CD4-positive, alpha-beta T cell treated with Interleukin-21 for 1 hour (primary cell): ENCODE measurements at places on chromosomes 2 and 18.

- DNase-seq: no peak
Measured at GRCh38 chr2:26530696-26531095, 52.8 kb upstream of the OTOF start.

DNA sequence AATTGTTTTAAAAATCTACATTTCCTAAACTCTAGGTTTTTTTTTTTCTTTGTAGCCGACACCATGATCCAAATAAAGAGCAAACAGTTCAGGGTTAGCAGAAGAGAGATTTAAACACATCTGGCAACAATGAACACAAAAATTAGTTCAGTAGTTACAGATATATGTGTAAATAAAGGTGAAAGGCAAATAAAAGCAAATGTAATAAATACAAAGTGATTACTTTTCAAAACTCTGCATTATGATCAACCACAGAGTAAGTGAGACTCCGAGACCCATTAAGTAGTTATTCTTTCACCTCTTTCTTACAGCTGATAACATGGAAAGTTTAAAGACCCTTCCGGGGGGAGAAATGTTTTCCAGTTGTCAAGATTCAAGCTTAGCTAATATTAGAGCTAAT is 716 bp downstream of the CALCRL start:
- no peak for DNase-seq

DNA sequence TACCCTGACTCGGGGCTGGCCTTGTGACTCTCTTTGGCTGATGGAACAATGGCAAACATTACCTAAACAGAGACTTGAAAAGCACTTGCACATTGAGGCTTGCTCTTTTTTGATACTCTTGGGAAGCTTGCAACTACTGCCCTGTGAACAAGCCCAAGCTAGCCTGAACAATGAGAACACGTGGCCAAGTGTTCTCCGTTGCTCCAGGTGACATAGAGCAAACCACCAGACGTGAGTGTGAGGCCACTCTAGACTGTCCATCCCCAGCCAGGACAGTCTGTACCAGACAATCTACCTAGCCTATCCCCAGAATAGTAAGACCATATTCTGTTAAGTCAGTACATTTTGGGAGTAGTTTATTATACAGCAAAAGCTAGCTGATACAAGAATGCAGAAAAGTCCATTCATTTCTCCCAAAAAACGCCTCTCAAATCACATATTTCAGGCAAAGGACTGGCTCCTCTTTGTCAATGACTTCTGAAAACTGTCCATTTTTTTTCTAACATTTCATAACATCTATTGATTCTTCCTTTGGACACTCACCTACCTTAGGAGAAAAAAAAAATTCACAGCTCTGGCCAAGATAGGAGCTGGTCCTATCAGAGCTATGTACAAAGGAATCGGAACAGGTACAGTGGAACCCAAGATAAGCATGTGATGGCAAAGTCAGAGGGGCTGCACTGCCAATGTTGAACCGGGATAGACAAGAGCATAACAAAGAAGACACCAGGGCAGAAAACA is 142.1 kb upstream of the PKDCC start:
- no peak for DNase-seq

DNA sequence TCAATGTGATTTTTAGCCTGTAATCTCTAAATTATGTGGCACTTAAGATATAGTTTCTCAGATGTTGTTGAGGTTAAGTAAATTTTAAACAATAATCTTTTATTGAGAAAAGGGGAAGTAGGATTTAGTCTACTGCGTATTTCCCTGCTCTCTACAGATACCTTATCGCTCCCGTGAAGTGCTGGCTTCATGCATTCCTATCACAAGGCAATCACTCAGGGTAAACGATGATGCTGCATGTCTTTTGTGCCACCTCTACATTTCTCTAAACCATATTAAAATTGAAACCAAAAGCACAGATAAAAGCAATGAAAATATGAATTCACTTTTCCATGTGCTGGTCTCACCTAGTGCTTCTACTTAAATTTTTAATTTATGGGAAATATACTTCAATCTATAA is 14.4 kb upstream of the RPE start:
- no peak for DNase-seq

GRCh38 chr2:175007510-175007909 is 2.3 kb upstream of the CHN1 start:
- no peak for DNase-seq

DNA sequence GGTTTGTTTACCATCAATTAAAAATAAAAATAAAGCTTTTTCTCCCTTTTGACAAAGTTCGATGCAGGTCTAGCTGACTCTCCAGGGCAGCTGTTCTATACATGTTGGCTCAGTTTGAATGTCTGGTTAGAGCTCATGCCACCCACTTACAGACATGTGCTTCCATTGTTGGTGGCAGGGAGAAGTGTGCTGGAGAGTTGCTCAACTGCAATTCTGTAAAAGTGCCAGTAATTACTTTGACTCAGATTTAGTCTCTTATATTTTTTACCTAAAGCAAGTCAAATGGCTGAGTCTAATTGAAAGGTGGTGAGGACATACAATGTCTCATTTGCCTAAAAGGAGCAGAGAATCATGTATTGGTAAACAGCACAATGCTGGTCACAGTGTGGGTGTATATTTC is 609.1 kb upstream of the SYT4 start:
- DNase-seq: no peak

- DNase-seq: peak; percentile 14
Measured at GRCh38 chr2:211455216-211455841, 898.9 kb downstream of the CPS1 start.

DNA sequence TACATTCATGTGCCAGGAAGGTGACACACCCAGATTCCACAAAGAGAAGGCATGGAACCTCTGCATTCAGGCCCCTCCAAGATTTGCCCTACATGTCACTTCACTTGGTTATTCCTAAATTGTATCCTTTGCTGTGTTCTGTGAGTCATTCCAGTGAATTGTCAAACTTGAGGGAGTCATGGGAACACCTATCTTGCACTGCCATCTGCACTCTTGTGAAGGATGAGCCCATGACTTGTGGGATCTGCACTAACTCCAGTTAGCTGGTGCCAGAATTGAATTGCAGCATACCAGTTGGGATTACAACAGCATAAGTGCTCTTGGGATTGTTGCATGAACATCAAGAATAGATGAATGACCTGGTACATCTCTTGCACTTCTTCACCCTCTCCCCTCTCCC is 1288.0 kb upstream of the ZEB2 start:
- no peak for DNase-seq

DNA sequence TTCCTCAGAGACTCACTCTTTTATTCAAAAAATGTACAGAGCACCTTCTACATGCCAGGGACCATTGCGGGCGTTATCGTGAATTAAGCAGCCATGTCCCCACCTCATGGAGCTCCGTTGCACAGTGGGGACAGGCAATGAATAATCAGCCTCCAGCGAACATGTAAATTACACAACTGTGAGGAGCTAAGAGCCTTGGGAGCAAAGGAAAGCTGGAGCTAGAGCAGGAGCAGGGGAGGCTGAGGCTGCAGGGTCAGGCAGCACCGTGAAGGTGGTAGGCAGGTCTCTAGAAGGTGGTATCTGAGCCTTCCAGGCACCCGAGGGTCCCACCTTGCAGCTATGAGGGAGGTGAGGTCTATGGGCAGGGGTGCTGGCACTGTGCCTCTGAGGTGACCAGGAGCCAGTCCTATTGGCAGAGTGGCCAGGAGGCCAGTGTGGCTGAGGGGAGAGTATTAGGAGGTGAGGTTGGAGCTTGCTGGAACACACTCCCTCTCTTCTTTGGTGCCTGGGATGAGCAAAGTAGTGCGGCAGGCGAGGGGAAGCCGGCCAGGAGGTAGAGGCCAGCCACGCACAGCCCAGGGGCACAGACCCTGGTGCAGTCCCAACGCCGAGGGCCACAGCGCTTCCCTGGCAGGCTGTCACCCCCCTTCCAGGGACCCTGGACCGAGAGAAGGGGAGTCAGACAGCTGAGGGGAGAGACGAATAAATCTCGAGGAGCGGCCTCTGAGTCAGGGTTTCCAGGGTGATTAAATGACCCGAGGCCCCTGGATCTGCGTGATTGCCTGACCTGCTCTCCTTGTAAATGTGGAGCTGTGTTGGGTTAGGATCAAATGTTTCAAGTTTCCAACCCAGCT is 167.3 kb downstream of the SEPTIN10 start:
- DNase-seq: no peak

DNA sequence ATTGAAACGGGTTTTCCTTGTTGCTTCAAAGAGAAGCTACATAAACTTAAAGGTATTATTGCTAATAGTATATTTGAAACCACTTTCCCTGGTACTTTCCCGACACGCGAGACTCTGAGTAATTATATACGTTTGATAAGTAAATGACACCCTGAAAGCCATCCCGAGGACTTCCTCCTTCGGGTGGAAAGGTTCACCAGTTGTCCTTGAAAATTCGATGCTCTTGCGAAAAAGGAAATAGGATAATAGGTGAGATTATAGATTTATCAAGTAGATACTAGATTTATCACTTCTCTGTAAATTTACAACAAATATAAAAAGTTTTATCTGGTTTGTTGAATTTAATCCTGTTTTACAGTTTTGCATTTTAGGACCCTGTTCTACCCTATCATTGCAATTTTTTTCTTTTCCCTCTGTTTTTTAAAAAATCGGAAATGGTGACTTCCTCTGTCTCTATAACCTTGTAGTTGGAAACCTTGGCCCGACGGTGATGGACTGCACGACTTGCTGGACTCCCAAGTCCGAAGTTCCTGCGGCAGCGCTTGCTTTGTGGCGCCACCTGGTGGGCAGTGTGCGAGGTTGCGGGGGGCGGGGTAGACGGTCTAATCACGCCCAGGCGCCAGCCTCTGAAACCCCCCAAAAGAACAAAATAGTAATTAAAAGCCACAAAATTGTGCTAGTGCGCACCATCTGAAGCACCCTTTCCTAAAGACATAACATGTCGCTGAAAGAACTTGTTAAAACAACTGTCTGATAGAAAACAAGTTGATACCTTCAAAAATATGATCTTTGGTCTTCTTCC is 972 bp upstream of the DLX2 start:
- DNase-seq: peak; percentile 73

DNA sequence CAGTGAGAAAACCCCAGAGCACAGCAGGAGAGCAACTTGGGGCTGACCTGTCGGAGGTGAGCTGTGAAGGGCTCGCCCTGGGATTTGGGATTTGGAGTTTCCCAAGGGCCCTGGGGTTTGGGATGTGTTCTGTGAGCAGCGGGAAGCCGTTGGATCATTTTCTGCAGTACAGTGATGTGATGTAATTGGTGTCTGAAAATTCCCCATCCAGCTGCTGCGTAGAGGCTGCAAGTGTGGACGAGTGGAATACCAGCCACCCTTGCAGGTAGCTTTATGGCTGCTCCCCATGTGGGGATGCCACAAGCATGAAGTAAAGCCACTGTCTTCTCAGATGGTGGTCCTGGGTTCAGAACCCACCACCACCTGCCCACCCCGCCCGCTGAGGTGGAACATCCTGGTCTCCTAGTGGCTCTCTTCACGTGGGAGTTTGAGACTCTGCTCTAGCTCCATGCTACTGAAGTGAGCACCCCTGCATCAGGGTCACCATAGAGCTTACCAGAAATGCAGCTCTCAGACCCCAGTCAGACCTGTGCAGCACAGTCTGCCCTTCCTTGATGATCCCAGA is 15.0 kb downstream of the IMPA2 start:
- DNase-seq: no peak
